Smooth muscle cell of the coronary artery (primary cell): ENCODE measurements at places on chromosomes 5 and 9. TPM values are rescaled to one million over a fixed set of nuclear protein-coding genes. Genes with fewer than 3 reads are reported as not detected.

The PTGER4 gene
- total RNA-seq, result 2.6 and 8.7 TPM in 2 replicates

The ABLIM3 gene
- 6.5 and 13.8 TPM in 2 replicates for total RNA-seq

The CRHBP gene
- 0.38 and 0.82 TPM in 2 replicates for total RNA-seq

The PFN3 gene
- total RNA-seq, result not detected in 2 replicates

The PCDHGB7 gene
- total RNA-seq, result 6.7 and 7.3 TPM in 2 replicates

The CCL27 gene
- total RNA-seq, result 0.47 TPM in 1 of 2 replicates, not detected in the other

The BTNL8 gene
- under 0.01 TPM in 1 of 2 replicates, not detected in the other for total RNA-seq

The FOXD4L4 gene
- under 0.01 and 0.08 TPM in 2 replicates for total RNA-seq
